Lower leg skin (tissue), 4 donors: ENCODE measurements at places on chromosomes 1 and 21. TPM values are rescaled to one million over a fixed set of nuclear protein-coding genes. Genes with fewer than 3 reads are reported as not detected.

- peak; percentile 80 for DNase-seq
These were observed 54.1 kb downstream of the KCNJ15 start for GRCh38 chr21:38310646-38311485.

PLA2G2F gene
- total RNA-seq = 19.9 TPM

DNA sequence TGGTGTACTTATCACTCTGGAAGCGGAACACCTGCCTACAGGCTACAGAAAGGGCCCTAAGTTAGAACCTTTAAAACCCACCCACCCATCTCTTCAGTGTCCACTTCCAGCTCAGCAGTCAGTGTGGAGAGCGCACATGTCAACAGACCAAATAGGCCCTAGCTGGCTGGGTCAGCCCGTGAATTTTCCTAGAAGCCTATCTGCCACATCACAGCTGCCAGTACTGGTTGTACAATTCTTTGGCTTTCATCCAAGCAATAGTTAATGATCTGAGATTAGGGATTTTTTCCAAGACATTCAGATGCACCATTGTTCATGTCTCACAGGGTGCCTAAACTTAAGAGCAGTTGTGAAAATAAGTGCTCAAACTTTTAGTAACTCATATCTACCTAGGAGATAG, 197.1 kb downstream of the KCNK2 start:
- no peak for DNase-seq

CA6 gene
- 35.4 TPM for total RNA-seq

DNA sequence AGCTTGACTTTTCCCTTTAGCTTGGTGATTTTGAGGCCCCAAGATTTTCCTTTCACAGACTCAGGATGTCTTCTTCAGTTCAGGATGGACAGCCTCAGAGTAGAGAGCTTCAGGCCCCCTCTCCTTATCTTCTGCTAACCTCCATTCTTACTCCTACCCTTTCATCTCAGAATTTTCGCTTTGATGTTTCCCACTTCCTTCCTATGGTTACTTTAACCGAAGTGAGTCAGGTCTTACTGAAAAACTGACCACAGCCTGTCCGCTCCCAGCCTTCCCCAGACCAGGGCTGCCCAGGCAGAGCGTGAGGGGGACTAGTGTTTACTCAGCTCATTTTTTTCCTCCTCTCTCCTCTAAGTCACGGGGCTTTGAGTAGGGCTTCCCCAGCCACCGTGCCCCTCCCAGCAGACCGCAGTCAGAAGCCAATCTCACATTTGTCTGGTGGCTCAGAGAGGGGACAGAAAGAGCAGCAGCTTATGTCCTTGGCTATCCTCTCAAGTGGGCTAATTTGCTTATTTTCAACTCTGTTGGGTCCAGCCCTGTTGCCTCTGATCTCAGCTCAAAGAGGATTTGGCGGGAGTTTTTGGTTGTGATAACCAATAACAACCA, 4.2 kb upstream of the IL19 start:
- peak; percentile 36 for DNase-seq

FNDC5 gene
- 0.58 TPM for total RNA-seq

GRCh38 chr1:81412954-81413353, 387.8 kb upstream of the ADGRL2 start:
- no peak for DNase-seq

LIPI gene
- not detected for total RNA-seq

DNA sequence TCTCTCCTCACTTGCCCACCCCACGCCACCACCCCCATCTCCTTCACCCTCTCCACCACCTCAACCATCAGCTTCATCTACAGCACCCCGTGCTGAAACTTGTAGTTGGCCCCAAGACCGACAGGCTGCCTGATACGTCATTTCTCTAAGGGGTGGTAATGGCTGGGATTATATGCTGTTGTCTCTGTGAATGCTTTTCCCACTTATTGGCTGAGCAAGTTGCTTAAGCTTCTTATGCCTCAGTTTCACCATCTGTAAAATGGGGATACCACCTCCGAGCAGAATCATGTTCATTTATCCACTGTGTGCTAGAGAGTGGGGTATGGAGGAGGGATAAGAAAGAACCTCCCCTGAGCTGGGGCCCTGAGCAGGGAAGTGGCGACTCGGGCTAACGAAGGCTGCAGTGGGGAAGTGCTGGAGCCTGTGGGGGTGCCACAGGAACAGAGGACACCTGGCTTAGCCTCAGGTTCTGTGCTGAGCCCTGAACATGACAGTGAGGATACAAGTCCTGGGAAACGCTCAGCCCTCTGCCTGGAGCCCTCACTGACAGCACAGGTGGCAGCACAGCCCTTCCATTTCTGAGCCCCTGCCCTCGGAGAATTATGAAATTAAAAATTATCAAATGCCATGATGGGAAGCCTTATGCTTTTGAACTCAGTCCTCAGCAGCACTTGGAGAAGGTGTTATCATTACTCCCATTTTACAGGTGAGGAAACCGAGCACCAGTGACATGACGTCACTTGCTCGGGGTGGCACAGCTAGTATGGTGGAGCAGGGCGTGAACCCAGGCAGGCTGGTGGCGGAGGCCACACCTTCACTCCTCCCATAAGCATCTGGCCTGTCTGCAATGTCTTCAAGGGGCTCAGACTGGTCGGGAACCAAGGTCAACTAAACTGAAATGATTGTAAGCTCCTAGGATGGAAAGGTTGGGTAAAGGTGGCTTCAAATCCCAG, 2.8 kb downstream of the MATN1 start:
- no peak for DNase-seq

MX2 gene
- total RNA-seq = 8.9 TPM

LRRC39 gene
- total RNA-seq = 1.6 TPM

DNA sequence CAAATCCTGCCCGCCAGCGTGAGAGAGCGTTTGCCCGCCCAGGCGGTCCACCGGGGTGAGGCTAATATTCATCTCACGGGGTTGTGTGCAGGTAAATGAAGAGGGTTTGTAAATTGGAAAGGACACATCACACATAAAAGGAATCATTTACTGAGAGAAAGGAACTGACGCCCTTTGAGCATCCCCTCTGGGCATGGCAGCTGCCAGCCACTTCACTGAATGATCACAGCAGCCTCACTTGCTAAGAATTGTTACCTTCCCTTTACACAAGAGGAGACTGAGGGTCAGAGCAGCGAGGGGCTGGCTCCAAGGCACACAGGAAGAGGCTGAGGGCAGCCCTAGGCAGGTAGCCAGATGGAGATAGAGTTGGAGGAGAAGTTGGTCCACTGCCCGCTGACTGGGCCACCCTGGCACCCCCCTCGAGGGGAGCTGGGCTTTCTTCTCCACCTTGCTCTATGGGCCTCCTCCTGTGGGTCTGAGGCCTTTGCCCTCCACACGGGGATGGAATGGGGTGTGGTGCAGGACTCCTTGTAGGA, 96.0 kb downstream of the FOXD2 start:
- DNase-seq = no peak

DNA sequence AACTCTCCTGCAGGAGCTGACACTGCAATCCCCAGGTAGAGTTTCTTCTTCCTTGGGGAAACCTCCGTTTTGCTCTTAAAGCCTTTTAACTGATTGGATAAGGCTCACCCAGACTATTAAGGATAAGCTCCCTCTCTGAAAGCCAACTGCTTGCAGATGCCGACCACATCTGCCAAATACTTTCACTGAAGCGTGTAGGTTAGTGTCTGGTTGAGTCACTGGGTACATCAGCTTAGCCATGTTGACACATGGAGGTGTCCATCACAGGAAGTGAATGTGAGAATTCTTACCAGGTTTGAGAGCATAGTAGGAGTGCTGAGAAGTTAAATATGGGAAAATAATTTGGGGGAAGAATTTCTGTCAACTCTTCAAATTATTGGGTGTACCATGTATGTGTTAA, 202.0 kb downstream of the AJAP1 start:
- no peak for DNase-seq

C1orf122 gene
- total RNA-seq = 38.6 TPM

HCRTR1 gene
- not detected for total RNA-seq

GRCh38 chr21:27569831-27570230, 602.9 kb upstream of the ADAMTS5 start:
- no peak for DNase-seq

- DNase-seq = no peak
These were observed 28.1 kb downstream of the MDM4 start for GRCh38 chr1:204544321-204544720.

GRCh38 chr1:184935920-184936798, 38.1 kb downstream of the NIBAN1 start:
- DNase-seq = no peak

DNA sequence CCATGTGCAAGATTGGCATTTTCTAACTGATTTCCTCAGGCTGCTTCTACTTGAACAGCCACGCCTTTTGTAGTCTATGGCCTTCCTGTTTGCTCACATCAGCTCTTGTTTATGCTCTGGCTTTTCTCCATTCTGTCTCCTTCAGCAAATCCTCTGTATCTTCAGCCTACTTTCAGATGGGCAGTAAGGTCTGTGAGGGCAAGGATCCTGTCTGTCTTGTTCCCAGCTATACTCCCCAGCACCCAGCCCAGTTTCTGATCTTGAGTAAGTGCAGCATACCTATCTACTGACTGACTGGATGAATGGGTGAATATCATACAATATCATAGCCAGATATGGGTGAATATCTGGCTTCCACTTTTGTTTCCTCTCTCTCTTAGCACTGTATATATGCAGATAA, 438.1 kb downstream of the LMO4 start:
- no peak for DNase-seq

DNA sequence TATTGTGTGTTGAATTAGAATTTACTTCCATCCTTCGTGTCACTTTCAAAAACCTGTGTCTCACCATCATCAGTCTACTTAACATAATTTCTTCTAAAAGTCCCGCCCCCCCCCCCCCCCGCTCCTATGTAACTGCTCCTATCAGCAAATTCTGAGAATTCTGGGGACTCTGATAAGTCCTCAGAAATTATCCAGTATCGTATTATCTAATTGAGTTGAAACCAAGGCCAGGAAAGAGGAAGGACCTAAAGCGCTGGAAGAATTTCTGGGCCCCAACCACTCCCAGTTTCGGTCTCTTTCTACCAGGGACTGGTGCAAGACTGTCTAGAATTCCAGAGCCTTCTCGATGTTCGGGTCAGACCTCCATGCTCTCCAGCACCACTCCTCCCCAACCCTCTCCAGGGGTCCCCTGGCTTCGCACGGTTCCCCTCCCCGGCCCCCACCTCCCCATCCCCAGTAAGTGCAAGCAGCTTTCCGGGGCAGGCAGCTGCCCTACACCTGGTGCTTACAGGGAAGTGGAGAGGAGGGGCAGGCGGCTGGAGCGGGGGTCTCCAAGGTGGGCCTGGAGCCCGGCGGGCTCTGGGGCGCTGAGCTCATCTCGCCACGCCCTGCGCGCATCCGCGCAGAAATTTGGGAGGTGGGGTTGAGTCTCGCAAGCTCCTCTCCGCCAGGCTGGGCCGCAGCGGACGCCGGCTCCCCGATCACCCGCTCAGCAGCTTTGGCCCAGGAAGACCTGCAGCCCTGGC, 16.0 kb upstream of the ZNF496 start:
- no peak for DNase-seq

DNA sequence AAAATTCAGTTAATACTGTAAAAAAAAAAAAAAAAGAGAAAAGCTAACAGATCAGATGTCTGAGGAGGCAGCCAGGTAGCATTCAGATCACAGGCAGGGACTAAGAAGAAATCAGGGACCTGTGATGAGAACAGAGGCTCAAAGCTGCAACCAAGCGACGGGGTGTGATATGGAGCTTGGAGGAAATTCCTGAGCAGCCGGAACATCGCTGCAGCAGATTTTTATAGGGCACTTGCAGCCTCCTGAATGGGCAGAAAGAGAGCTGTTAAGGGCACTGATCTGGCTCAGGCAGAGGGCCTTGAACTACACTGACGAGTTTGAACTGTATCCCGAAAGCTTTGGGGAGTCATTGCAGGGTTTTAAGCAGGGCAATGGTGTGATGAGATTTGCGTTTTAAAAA, 315.4 kb downstream of the ADGRL2 start:
- DNase-seq = no peak

ZNF691 gene
- 10.3 TPM for total RNA-seq

- no peak for DNase-seq
These were observed 227.3 kb upstream of the KIAA0040 start for GRCh38 chr1:175419684-175420517.

DNA sequence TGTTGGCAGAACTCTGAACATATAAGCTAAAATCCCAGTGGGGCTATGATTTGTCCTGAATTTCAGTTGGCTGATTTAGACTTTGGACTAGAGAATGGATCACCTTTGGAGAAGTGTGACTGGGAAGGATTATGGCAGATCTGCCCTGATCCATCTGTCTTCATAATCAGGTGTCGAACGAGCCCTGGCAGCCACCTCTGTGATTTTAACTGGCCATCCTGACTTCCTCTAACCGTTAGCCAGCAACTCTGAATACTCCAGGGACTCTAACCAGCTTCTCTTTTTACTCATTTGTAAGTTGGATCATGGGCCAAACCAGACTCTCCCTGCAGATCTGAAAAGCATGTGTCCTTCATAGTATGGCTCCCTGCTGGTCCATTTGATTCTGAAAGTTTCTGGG, 32.0 kb downstream of the ACTN2 start:
- no peak for DNase-seq

TNFRSF8 gene
- 1.4 TPM for total RNA-seq

DNA sequence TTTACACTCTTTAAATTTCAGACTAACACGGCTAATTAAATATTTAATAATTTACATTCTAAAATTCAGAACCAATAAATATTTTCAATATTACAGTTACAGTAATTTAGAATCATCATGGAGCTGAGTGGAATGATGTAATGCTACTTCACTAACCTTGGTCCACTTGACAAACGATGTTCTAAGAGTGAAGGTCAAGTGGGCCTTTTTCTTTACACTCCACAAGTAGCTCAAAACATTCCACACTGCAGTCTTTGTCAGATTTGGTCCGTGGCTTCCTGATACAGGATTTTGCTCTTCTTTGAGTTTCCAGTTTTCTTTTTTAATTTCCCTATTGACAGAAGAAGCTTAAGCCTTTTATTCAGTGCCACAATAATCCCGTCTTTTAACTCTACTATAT, 164.6 kb upstream of the NRIP1 start:
- DNase-seq = no peak

DNA sequence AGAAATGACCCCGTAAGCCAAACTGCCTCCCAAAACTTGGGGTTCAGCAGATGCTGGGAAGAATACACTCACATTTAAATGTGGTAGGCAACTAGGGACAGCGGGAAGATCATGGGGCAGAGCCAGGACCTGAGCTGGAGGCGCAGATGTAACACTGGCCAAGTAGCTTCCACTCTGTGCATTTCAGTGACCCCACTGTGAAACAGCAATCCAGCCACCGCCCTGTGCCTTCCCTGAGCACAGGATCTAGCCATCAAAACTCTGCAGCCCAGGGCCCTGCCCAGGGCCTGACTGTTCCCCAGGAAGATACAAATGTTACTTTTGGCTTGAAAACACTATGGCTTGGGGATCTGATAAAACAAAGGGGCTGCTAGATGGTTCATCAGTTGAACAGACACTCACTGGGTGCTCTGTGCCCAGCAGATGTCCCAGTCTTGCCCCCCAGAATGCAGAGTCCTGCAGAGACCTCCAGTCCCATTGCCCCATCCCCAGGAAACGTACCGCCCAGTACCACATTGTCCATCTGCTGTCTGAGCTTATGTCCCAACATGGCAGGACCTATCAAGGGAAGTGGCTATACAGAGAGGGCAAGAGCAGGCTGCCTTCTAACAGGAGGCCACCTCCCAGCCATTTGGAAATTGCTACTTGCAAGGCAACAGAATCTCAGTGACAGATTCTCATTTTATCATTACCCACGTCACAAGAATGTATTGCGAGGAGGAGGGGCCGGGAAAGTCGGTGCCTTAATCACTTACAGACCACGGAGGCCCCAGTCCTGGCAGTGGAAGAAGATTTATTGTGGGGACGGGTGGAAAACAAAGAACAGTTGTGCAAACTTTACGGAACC, 124.0 kb downstream of the DMRTB1 start:
- no peak for DNase-seq
